ENCODE measurements at places on chromosomes 7 and 10. TPM values are rescaled to one million over a fixed set of nuclear protein-coding genes. Genes with fewer than 3 reads are reported as not detected.

- DNase-seq = no peak
Measured at GRCh38 chr10:28444031-28444430, 88.9 kb upstream of the WAC start.

HK1 gene
- 47.4 TPM for total RNA-seq

- DNase-seq = no peak
Measured at GRCh38 chr10:6405713-6406112, 174.4 kb downstream of the PRKCQ start.

GRCh38 chr7:31776616-31777015 is 89.6 kb downstream of the PPP1R17 start:
- DNase-seq = no peak

WDR86 gene
- 10.2 TPM for total RNA-seq

ZDHHC4 gene
- 66.3 TPM for total RNA-seq

DNA sequence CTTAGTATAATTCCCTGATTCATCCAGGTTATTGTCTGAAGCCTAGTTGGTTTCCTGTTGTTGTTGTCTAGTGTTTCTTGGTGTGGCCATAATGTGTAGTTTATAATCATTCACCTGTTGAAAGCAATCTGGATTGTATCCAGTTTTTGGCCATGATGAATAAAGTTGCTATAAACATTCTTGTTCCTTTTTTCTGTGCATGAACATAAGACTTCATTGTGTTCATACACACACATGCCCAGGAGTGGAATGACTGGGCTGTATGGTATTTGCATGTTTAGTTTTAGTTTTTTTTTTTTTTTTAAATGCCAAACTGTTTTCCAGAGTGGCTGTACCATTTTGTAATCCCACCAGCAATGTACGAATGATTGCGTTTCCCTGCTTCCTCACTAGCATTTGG is 349.8 kb downstream of the SDK1 start:
- no peak for DNase-seq

- no peak for DNase-seq
Measured at GRCh38 chr7:157834501-157835163, 497.8 kb downstream of the DNAJB6 start.

DNA sequence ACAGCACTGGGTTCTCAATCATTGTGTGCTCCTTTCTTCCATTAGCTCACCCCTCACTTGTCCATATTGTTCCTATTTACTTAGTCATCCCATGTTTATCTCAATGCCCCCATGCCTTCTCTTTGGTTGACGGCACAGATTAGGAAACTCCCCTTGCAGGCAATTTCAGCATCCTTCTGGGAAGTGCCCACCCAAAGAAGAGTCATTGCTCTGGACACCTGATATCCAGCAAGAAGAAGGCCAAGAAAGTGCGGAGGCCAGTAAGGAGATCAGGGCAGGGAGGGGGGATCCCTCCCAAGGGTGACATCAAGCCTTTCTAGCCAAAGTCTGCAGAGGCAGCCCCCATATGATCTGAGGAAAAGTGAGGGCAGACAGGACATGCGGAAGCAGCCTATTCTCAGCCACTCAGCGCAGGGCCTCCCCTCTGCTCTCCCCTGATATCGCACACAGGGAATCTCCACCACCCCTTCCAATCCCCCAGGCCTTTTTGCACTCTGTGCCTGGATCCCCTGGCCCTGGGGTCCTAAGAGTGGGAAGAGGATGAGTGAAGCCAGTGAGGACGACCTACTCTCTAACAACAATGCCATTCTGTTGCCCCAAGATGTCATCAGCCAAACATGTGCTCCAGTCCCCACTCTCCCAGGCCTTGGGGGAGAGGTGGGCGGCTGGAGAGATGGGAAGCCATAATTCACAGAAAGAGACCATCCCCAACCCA is 1.8 kb downstream of the TRPV6 start:
- DNase-seq = no peak

GRCh38 chr7:150370612-150371071 is 2.0 kb downstream of the REPIN1 start:
- no peak for DNase-seq

GRCh38 chr7:147012666-147013065 is 896.1 kb downstream of the CNTNAP2 start:
- DNase-seq = no peak

GRCh38 chr10:30873411-30873810 is 158.3 kb downstream of the ZNF438 start:
- DNase-seq = no peak

GRCh38 chr7:149027611-149028345 is 527 bp downstream of the PDIA4 start:
- DNase-seq = peak; percentile 29

CTBP2 gene
- 85.3 TPM for total RNA-seq
